Skin of body (tissue), 3 donors: ENCODE measurements at places on chromosomes 1 and 21.

DNA sequence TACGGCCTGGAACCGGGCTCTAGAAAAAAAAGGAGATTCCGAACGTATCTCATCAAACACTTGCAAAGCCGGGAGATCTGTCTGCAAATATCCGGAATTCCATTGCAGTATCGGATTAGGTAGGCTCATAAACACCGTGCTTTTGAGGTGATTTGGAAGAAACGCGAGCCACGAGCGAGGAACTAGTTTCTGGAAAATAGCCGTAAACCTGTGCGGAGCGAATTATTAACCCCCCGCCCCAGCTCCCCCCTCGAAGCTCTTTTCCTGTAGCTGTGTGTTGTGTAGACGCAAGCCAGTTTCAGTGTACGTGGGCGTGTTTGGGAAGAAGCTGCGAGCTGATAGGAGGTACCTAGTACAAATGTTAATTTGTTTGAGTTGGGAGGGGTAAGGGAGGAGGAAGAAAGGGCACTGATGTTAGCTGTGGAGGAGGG is 1.1 kb downstream of the RALGPS2 start:
- DNase-seq: peak; percentile 68

- DNase-seq: peak; percentile 91
These were observed at the start of gene TRIM62 for GRCh38 chr1:33181921-33182341. TSS of gene TRIM62 (minus strand) at chr1:33182043. CDS start at chr1:33181432, 611 bp downstream.

DNA sequence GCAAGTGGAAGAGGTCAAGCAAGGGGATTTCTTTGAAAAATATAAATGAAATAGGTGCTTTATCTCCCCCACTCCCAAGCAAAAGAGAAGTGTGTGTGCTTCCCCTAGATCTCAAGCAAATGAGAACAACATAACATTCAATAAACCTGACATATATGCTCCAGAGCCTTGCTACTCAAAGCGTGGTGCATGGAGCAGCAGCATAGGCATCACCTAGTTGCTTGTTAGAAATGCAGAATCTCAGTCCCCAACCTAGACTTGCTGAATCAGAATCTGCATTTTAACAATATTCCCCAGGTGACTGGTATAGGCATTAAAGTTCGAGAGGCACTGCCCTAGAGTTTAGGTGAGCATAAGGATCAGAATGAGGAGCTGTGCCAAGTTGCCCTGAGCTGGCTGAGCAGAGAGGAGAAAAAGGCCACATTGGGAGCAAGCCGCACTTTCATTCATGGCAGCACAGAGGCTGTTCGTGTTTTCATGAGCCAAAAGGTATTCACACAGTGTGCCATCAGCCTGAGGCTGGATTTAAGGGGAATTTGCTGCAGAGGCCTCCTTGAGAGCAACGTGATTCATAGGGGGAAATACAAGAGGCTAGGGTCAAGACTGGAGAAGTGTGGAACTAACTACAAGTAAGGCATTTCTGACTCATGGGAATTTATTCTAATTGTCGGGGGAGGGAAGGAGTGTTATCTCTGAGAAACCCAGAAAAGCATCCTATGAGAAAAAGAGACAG is 14.3 kb upstream of the LPAR3 start:
- no peak for DNase-seq

- DNase-seq: no peak
These were observed 1.7 kb downstream of the GJB4 start for GRCh38 chr1:34761176-34761761.

GRCh38 chr21:14259747-14260146 is 43.8 kb downstream of the RBM11 start:
- DNase-seq: peak; percentile 1

DNA sequence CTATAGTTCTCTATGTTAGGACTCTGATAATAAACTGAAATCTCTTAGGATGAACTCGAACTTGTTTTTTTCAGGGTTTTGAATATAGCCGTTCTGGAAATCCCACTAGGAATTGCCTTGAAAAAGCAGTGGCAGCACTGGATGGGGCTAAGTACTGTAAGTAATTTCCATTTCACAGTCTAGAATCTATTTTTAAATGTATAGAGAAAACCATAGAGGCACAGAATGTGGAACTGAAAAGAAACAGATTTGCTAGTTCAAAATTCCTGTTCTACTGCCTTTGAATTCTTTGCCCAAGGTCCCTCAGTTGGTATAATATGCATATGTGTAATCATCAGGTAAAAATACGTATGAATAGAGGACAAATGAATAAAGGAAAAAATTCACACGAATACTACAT is 4.8 kb downstream of the CTH start:
- DNase-seq: no peak

DNA sequence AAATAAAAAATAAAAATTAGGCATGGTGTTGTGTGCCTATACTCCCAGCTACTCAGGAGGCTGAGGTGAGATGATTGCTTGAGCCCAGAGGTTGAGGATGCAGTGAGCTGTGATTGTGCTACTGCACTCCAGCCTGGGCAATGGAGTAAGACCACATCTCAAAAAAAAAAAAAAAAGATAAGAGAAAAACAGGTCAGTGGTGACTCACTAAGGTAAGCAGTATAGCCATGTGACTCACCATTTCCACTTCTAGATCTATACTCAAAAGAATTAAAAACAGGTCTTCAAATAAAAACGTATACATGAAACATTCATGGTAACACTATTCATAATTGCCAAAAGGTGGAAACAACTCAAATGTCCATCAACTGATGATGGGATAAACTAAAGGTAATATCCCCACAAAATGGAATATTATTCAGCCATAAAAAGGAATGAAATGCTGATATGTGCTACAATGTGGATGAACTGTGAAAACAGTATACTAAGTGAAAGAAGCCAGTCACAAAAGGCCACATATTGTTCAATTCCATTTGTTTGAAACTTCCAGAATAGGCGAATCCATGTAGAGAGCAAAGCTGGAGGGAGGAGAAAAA is 75.1 kb downstream of the ZNF281 start:
- DNase-seq: no peak

- no peak for DNase-seq
These were observed 113.6 kb downstream of the NMNAT2 start for GRCh38 chr1:183304440-183305107.

DNA sequence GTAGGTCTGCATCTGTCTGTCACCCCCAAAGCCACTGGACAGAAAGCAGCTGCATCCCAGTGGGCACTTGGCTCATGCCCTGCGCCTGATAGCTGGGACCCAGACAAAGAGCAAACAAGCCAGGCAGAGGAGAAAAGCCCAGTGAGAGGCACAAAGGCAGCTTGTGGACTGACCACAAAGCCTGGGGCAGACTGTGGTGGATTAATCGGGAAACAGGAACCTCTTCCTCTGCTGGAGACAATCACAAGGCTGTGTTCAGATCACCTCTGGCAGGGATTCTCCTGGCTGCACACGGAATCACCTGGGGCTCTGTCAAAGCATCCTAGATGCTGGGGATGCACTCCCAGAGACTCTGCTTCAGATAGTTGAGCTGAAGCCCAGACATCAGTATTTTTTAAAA is 15.2 kb upstream of the GJB5 start:
- no peak for DNase-seq

DNA sequence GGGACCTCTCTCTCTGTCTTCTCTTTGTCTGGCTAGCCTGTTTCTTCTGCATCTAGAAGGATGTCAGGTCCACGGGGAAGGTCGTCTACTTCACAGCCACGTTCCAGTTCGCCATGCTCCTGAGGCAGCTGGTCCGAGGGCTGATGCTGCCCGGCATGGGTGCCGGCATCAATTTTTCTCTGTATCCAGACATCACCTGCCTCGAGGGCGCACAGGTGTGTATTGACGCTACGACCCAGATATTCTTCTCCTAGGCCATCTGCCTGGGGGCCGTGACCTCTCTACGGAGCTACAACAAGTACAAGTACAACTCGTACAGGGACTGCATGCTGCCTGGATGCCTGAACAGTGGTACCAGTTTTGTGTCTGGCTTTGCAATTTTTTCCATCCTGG is 841.6 kb upstream of the TMPRSS15 start:
- DNase-seq: no peak

DNA sequence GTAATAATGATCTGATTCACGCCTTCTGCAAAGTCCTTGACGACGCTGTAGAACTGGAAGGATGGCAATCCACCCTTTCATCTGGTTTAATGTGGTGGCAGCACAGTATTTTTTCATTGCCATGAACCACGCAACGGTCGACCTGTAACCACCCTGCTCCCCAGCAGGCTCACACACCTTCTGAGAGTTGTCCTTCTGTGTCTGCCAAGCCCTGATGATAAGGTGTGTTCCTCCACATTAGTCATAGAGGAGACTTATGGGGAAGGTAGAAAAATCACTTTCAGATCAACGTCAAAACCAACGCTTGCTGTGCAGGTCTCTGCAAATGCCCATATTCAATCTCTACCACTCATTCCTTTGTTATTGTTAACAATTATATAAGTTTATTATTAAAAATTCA is 328.7 kb downstream of the SIPA1L2 start:
- no peak for DNase-seq

DNA sequence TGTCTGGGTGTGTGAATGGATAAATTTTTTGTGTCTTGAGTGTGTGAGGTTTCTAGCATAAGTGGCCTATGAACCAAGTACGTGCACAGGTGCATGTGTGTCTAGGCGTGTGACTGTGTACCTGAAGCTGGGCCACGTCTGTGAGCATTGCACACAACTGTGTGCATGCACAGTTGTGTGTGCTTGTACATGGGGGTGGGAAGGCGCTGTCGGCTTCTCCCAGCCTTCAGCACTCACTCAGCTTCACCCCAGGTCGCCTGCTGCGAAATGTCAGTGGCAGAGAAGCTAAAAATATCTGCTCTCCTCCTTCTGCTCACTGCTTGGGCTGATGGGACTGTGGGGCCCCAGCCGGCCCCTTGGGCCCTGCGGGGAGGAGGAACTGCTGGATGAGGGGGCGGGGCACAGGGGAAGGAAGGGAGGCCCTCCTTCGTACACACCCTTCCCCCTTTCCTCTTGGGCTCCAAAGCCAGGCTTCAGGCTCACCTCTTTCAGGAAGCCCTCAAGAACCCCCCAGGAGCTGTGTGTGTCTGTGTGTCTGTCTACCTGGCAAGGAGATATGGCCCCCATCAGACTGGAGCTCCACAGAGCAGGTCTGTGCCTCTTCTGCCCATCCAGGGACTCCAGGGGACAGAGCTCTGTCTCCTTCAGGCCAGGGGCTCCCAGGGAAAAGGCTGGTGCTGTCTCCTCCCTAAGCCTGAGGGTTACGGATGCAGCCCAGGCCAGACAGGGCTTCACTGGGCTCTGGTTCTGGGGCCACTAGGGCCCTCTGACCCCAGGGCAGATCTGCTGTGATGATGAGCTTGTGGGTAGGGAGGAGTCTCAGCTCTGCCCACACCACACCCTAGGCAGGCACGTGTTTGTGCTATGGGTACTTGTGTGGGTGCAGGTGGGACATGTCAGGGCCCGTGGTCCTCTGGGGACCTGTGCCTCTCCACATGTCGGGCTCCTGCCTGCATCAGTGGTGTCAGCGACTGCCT is 35.6 kb upstream of the WASF2 start:
- DNase-seq: peak; percentile 78

GRCh38 chr1:181100015-181100905 is 11.8 kb downstream of the IER5 start:
- peak; percentile 13 for DNase-seq

GRCh38 chr21:45888386-45889009 is 93.1 kb upstream of the COL6A1 start:
- DNase-seq: no peak

- no peak for DNase-seq
These were observed 64.2 kb downstream of the FAM163A start for GRCh38 chr1:179807291-179807690.

DNA sequence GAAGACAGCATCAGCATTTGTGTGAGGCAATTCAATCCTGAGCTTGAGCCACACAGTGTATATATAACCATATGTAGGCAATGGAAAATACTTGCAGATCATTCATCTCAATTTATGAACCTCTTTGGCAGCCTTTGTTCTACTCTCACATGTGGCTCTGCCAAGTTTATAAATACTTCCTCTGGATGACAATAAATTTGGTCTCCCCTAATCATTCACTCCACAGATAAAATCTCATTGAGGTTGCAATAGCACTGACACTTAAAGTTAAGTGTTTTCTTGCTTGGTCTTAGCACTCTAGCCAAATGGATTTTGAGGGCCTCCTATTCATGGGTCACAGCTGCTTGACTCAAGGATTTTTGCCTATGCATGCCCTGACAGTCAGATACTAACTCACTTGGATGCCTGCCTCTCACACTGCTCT is 136.6 kb upstream of the VANGL1 start:
- DNase-seq: peak; percentile 98

GRCh38 chr1:37169743-37170275 is 135.5 kb upstream of the GRIK3 start:
- no peak for DNase-seq

GRCh38 chr1:168387781-168388760 is 107.4 kb downstream of the TBX19 start:
- DNase-seq: no peak

DNA sequence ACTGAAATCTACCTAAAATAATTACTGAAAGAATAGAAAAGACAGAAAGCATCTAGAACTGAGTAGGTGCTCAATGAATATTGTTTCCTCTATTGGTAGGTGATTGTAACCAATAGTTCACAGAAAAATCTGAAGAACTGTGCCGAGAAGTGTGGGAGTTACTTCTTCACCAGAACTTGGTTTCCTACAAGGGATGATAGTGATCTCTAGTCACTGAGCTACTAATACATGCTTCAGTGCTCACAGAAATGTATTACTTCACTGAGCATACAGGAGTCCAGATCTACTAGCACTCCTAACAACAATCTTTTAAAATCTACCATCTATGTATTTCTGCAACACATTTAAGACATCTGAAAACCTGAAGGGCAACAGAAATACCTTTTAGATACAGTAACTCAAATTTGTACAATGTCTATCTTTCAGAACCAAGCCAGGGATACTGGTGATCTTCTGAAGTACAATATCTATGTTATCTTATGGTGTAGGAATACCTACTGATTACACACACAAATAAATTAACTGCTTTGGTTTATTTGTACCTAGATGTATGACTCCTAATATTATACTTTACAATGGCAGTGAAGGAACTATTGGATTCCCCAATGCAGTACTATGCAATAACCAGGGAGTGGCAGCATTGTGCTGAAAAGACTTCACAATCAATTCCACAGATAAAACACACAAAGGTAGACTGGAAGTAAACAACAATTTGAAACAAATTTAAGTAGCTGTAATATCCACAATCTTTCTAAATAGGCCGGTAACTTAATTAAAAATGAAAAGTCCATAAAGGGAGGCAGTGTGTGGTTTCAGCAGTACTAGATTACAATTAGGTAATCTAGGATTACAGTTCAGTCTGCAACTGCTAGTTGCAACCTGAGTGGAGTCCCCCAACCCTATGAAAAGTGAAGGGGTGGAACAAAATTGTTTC is 243.0 kb downstream of the SLC45A1 start:
- peak; percentile 30 for DNase-seq

DNA sequence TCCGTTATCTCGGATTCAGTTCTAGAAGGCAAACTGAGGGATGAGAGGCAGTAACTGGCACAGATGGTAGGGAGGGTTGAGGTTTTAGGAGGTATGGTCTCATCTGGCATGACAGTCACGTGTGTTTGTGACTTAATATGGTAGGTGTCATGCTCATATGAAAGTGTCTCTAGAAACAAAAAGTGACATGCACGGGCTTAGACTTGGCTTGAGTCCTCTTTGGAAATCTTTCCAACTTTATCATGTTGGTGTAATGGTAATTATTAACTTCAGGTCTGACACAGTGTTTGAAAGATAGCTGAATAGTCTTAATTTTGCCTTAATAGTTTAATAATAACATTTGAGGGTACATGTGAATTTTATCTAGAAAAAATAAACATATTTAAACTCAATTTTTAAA is 218.1 kb downstream of the FMN2 start:
- DNase-seq: no peak
